ENCODE measurements at places on chromosomes 12 and 14.
A peak's percentile ranks its signal among the peaks of the same experiment; 100 is the strongest.

GRCh38 chr14:81382517-81383225 is 17.5 kb downstream of the STON2 start:
- DNase-seq = no peak

GRCh38 chr12:69101505-69101904 is 137.9 kb upstream of the CPSF6 start:
- no peak for DNase-seq

DNA sequence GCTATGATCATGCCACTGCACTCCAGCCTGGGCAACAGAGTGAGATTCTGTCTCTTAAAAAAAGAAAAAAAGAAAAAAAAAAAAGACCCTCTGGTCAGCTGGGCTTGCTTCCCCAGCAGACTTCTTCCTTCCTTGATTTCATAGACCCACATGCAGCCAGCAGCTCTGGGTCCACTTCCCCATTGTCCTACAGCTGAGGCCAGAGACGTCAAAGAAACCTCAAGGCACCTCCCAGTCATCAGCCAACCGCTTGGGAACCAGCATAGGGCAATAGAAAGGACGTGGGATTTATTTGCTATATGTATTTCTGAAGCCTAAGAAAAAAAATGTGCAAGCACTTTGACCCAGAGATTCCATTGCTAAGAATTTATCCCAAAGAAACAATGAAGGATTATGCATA is 35.4 kb upstream of the SPPL3 start:
- no peak for DNase-seq

GRCh38 chr12:78683626-78684025 is 180.9 kb upstream of the SYT1 start:
- DNase-seq = no peak

DNA sequence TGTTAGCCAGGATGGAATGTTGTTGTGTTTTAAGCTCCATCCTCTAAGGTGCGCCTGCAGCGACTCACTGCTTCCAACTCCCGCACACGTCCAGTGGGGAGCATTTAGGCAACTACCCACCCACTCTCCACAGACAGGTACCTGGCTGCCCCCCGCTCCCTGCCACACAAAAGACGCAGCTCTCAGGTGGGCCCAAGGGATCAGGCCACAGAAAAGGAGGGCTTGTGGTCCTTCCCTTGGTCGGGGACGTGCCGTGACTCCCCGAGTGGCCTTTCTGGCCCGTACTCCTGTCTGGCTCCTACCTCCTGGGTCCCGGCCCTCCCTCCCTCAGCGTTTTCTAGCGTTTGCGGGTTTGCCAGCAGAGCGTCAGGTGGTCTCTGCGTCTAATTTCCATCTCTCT is 16.2 kb downstream of the TEDC1 start:
- no peak for DNase-seq

- DNase-seq = peak; percentile 91
Measured at GRCh38 chr14:99271951-99272631, at the start of gene BCL11B. Gene BCL11B, minus strand, starts transcription at chr14:99272197. Its CDS starts 979 bp downstream, at chr14:99271218.

DNA sequence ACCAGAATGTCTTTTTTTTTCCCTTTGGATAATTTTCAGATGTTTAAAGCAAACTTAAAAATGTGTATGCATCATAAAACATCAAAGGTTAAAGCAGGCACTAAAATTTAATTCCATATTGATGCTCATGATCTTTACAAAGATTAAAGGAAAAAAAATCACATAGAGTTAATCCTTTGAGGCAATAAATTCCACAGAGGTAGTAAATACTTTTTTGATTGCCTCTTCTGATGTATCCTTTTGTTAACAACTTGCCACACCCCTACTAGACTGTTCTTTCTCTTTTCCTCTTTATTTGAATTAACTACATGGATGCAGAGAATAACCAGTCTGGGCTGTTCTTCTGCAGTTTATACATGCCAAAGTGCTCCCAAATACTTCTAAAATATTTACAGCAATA is 45.2 kb upstream of the KCNJ8 start:
- DNase-seq = no peak

GRCh38 chr12:58459191-58459590 is 461.1 kb downstream of the LRIG3 start:
- DNase-seq = no peak
